ENCODE measurements at places on chromosomes 16 and 17.
A peak's percentile ranks its signal among the peaks of the same experiment; 100 is the strongest.

DNA sequence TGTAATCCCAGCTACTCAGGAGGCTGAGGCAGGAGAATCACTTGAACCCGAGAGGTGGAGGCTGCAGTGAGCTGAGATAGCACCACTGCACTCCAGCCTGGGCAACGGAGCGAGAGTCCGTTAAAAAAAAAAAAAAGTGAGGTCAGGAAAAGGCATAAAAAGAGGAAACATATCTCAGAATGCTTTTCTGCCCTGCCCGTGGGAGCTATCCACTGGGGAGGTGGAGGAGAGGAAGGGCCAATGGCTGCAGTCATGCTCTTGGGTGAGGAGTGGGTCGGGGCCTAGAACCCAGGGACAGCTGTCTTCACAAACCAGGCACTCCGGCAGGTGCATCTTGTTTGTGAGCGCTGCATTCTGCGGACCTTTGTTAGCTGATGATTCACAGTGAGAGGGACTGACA is 60.0 kb upstream of the CDC42EP4 start:
- no peak for DNase-seq

DNA sequence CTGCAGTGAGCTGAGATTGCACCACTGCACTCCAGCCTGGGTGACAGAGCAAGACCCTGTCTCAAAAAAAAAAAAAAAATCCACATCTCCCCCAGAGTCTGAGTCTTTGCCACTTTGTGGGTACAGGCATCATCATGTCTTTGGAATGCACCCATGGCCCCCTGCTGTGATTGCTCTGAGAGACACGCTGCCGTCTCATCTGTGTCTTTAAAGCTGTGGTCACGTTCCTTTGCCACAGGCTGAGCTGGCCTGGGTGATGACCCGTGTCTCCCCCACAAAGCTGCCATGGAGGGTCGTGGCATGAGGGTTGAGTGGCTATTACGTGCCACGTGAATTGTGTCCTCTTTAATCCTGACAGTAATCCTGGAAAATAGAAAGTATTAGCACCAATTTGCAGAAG is 20.2 kb downstream of the CRISPLD2 start:
- no peak for DNase-seq

DNA sequence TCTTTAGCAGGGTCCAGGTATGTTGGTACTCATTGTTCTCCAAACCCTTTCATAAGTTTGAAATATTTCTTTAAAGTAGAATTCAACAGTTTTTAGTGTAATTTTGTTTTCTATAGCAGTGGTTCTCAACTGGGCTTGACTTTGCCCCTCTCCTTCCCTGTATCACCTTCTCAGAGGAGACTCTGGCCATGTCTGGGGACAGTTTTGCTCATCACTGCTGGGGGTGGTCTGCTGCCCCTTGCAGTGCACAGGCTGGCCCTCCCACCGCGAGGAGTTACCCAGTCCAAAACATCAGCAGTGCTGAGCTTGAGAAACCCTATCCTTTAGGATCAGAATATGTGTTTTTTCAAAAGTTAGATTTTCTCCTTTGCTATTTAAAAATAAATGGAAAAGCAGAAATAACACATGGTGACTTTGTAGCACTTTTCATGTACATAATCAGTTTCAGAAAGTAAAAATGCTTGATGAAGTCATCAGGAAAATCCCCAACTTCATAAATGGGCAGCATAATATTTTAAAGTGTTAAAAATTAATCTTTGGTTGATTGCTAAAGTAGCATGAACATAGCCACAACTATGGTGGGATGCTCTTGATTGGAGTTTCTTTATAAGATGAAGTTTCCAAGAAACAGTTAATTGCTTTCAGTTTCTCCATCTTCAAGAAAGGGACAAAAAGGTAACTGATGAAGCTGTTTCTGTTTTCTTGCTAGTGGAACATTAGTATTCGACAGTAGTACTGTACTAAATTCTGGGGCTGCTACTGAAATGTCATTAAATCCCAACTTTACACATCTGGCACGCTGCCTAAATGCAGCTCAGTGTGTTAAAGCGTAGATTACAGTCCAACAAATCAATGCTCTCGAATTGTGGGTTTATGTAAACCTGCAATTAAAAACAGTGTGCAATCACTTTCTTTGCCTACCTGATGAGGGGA is 70.3 kb downstream of the NETO2 start:
- no peak for DNase-seq

DNA sequence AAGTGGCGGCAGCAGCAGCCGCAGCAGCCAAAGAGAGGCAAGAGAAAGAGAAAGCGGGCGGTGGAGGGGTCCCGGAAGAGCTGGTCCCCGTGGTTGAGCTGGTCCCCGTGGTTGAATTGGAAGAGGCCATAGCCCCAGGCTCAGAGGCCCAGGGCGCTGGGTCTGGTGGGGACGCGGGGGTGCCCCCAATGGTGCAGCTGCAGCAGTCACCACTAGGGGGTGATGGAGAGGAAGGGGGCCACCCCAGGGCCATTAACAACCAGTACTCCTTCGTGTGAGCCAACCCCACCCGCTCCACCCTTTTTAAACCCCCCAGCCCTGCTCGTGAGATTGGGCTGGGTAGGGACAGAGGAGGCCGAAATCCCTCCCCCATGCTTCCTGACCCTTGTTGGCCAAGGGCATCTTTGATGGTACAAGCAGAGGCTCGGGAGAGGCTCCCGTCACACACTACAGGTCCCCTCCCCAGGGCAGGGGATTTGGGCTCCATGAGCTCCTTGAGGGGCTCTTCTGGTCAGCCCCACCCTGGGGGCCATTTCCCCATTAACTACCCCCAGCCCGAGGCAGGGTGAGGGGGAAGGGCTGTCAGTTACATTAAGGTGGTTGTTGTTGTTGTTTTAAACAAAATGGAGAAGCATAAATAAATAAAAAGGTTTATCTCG is 4.6 kb upstream of the ATP2A1 start:
- no peak for DNase-seq

GRCh38 chr17:13735444-13735843 is 133.7 kb upstream of the HS3ST3A1 start:
- DNase-seq: no peak

GRCh38 chr17:1890758-1891450 is 61.1 kb downstream of the RPA1 start:
- DNase-seq: no peak

- no peak for DNase-seq
These were observed 105.9 kb upstream of the FAM20A start for GRCh38 chr17:68707031-68707430.

DNA sequence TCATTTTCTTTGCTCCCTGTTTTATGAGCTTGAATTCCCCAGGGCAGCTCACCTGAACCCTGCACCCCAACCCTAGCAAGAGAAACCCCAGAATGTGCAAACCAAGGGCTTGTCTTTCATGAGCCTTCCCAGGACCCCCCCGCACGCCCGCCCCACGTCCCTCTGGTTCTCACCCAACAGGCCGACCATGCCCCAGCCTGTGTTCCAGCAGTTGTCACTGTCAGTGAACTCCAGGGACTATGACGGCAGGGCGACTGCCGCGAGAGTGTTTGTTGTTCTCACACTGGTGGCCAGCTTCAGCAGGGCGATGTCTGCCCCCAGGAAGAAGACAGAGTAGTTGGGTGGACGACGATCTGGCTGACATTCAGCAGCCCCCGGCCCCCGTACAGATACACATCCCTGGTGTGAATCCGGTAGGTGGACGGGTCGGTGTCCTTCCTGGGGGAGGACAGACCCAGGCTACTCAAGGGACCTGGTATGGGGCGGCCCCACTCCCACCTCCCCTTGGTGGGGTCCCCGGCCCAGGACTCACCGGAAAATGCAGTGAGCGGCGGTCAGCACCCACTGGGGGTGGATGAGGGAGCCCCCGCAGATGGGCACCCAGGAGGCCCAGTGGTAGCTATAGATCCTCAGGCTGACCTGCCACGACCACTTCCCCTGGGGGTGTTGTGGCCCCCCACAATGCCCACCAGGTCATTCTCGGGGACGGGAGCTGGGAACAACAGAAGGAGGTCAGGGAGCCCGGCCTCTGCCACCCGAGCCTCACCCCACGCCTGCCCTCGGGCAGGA is 20.1 kb downstream of the TPSD1 start:
- DNase-seq: no peak

DNA sequence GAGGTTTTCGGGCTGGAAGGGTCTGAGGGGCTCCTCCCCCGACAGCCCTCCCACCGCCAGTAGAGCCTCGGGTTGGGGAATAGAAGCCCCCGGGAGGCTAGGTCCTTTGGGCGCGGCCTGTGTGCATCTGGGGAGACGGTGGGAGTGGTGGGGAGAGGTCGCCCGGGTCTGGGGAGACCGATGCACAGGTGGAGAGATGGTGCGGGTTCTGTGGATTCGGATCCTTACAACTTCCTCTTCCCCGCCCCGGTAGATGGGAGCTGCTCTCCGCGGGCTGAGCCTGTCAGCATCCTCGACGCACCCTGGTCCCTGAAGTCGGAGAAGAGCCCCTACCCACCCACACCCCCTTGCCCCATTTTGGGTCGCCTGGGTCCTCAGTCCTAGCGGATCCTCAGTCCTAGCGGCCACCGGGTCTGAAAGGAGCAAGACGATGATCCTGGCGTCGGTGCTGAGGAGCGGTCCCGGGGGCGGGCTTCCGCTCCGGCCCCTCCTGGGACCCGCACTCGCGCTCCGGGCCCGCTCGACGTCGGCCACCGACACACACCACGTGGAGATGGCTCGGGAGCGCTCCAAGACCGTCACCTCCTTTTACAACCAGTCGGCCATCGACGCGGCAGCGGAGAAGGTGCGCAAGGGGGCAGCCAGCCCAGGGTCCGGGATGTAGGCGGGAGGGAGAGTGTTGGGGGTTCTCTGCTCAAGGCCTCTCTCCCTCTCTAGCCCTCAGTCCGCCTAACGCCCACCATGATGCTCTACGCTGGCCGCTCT is 790 bp downstream of the BCKDK start:
- no peak for DNase-seq

- DNase-seq: no peak
These were observed 11.2 kb upstream of the NUDT16L1 start for GRCh38 chr16:4682084-4682591.

GRCh38 chr16:19115148-19116021 is 1.6 kb downstream of the ITPRIPL2 start:
- DNase-seq: no peak

- no peak for DNase-seq
These were observed 2.2 kb downstream of the RNF213 start for GRCh38 chr17:80262775-80263244.

GRCh38 chr16:83516931-83517330 is 290.8 kb upstream of the HSBP1 start:
- DNase-seq: no peak

DNA sequence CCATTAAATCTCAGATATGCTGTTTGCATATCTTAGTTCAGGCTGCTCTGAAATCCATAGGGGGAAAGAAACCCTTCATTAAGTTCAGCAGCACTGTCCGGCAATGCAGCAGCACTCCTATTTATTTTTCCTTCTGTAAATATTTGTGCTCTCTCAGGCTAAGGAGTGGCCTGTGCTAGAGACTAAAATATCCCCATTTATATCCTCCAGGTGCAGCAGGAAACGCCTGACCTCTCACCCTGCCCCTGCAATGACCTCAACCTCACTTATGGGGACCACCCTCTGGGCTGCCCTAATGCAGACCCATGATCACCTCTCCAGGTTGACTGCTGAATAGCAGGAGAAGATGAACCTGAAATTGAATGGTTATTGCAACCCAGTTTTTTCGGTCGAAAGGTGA is 165.0 kb upstream of the ELAC2 start:
- peak; percentile 72 for DNase-seq

DNA sequence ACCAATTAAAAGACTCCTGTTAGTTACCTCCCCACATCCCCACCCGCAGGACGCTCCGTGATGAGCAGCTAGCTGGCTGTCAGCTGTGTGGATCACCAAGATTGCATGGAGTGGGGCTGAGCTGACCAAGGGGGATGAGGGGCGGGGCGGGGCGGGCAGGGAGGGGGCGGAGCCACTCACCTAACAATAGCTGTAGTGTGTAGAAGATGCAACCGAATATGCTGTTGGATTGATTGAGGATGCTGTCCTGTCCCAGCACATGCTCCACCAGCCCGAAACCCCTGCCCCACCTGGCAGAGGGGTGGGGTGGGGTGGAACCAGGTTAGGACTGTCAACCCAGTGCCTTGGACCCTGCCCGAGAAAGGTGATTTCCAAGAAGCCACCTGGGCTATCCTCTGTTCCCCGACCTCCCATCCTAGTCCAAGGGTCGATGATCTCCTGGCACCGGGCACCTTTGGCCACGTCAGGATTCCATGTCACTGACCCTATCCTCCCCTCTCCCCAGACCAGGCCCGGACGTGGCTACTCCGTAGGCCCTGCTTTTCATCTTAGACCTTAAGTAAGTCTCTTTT is 1.4 kb downstream of the VKORC1 start:
- no peak for DNase-seq
